A673 (cell line): ENCODE measurements at places on chromosomes 2 and 18.
A peak's percentile ranks its signal among the peaks of the same experiment; 100 is the strongest.

DNA sequence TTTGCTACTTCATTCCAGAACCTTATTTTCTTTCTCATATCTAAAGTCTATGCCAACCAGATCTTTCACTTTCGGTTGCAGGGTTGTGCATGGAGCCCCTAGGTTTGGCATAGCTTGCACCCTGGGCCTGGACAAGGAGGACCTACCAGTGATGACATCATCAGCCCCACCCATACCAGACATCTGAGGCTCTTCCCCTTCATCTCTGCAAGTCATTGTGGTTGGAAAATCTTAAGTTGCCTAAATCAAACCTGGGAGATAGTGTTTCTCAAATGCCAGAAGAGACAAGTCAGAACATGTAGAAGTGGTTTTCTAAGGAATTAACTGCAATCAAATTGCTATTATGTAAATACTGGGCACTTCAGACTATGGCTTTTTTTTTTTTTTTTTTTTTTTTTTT lies 363.3 kb downstream of the ZNF516 start:
- no peak for DNase-seq

GRCh38 chr18:50410008-50410407 lies 35.2 kb downstream of the SKA1 start:
- peak; percentile 26 for DNase-seq

GRCh38 chr18:40367576-40367975 lies 1587.5 kb upstream of the PIK3C3 start:
- no peak for DNase-seq

DNA sequence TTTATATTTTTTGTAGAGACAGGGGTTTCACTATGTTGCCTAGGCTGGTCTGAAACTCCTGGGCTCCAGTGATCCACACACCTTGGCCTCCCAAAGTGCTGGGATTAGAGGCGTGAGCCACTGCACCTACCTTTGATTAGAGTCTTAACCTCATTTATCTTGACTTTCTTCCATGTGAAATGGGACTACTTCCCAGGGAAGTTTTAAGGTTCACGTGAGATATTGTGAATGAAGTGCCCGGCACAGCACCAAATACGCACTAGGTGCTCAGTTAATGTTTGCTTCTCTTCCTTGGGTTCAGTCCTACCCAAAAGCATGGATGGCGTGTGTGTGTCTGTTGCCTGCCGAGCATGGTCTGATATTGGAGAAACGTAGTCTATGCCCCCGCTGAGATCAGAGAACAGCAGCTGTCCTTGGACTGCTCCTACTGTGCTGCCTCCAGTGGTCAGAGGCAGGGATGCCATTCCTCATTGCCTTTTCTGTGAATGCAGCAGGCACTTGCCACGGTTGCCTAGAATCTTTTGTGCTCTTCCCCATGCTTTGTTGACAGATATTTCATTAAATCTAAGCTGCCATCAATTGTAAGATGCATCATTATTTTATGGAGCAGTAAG lies 12.3 kb upstream of the TFCP2L1 start:
- peak; percentile 68 for DNase-seq

DNA sequence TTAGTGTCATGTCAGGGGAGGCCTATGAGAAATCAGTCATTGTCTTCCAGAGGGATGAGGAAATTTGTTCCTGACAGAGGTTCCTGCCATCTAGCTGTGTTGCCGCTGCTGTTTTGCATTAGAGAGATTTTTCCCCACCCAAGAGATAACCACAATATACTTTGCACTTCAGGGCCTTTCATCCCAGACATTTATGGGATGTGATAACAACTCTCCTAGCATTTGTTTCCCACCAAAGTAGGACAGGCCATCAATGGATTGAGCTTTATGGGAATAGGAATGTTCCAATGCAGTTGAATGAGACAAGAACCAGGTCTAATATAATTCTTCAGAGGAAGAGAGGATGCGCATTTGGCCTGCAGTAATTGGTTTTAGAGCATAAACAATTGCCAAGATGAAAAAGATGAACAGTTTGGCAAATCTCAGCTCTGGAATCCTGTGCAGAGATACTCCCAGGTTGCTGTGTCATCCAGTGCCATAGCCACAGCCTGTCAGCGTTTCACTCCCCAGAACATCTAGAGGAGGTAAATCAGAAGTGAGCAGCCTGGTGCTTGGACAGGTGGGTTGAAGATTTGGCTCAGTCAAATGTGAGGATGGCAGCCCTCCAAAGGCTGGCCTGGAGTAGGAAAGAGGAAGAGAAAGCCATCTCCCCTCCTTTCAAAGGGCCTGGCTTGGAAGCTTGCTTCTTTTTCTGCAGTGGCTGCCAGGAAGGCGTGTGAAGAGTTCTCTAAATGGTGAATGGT lies 93.7 kb upstream of the SETBP1 start:
- no peak for DNase-seq
